Skeletal muscle cell (primary cell): ENCODE measurements at places on chromosomes 4 and X.

DNA sequence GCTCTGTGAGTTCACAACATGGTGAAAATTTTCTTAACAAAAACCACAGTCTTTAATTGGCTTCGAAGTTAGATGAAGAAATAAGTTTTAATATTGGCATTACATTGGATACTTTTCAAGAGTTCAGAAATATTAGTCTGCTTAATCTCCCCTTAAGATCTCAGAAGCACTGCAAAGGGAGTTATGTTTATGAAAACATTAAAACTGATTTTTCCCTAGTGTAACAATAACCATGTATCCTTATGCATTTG lies 1.5 kb downstream of the SETD7 start:
- DNase-seq = no peak

GRCh38 chr4:154989511-154989910 lies 208.4 kb downstream of the RBM46 start:
- DNase-seq = no peak

GRCh38 chrX:150615356-150615755 lies 46.9 kb downstream of the MTM1 start:
- DNase-seq = no peak

DNA sequence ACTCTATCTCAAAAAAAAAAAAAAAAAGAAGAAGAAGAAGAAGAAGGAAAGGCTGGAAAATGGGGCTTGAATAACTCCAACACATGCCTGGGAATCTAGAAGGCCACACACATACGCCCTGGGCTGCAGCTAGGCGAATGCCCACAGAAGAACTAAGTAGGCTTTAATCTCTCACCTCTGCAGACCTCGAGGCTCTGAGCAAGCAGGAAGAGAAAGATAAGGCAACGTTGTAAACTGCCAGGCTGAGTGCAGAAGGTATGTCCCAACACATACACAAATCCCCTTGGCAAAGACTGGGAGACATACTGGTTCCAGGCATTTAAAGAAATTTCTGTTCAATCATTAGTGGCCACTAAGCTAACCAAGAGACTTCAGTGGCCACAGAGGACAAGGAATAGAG lies 18.4 kb downstream of the SLC38A5 start:
- no peak for DNase-seq

GRCh38 chr4:11698846-11699590 lies 270.3 kb upstream of the HS3ST1 start:
- DNase-seq = no peak
